ENCODE measurements at places on chromosomes 4 and X. TPM values are rescaled to one million over a fixed set of nuclear protein-coding genes. Genes with fewer than 3 reads are reported as not detected.

ERCC6L gene
- total RNA-seq: 7.4 TPM

SPANXN2 gene
- total RNA-seq: not detected

FHDC1 gene
- 0.17 TPM for total RNA-seq

FRAS1 gene
- total RNA-seq: 0.30 TPM

RASSF6 gene
- 1.3 TPM for total RNA-seq

All from bronchus fibroblast of lung (primary cell).